ENCODE measurements at places on chromosomes 2 and 18. TPM values are rescaled to one million over a fixed set of nuclear protein-coding genes. Genes with fewer than 3 reads are reported as not detected.
A peak's percentile ranks its signal among the peaks of the same experiment; 100 is the strongest.

DNA sequence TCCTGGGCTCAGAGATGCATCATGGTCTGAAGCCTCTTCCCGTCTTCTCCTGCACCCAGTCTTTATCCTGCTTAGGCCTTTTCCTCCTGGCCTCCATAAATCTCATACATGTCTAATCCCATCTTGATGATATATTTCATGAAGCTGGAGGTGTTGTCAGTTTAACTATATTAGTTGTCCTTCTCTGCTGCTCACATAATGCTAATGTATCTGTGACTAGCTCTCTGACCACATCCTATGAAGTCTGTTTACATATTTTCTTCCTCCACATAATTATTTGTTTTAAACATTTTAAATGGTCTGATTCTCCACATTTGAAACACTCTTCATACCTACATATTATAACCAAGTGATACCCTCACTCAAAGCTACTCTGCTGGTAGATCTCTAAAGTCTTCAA lies 315.2 kb upstream of the RND3 start:
- H3K36me3 ChIP-seq: no peaks in the 10 kb centered on the region
- no peak overlapping the region for H3K4me3 ChIP-seq

DNA sequence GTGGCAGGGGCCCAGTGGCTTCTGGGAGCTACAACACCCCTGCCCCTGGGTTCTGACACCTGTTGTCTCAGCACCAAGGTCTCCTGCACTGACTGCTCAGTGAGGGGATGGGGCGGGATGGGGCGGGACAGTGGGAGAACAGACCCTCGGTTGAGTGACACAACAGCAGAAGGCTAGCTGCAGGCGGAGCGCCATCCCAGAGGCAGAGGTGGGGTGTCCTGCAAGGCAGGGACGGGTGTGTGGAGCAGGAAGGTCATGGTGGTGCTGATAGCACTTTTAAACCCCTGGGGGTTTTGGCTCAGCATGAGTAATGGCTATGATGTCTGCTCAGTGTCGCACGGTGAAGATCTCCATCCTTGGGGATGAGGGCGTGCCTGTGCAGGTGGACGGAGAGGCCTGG lies 105.1 kb downstream of the DGKD start:
- no peak overlapping the region for H3K4me3 ChIP-seq
- DNase-seq: no peak
- no peaks in the 10 kb centered on the region for H3K27me3 ChIP-seq
- no peak overlapping the region for H3K27ac ChIP-seq

GRCh38 chr2:98519156-98519555 lies 74.5 kb downstream of the INPP4A start:
- peaks cover 3% of the 10 kb centered on the region for H3K36me3 ChIP-seq
- no peak overlapping the region for H3K4me3 ChIP-seq
- no peaks in the 10 kb centered on the region for H3K27me3 ChIP-seq
- peak; percentile 50 for DNase-seq
- no peak overlapping the region for H3K27ac ChIP-seq

- no peaks in the 10 kb centered on the region for H3K27me3 ChIP-seq
- no peaks in the 10 kb centered on the region for H3K36me3 ChIP-seq
- H3K27ac ChIP-seq: no peak overlapping the region
Measured at GRCh38 chr2:179449010-179449409, 184.4 kb upstream of the SESTD1 start.

DNA sequence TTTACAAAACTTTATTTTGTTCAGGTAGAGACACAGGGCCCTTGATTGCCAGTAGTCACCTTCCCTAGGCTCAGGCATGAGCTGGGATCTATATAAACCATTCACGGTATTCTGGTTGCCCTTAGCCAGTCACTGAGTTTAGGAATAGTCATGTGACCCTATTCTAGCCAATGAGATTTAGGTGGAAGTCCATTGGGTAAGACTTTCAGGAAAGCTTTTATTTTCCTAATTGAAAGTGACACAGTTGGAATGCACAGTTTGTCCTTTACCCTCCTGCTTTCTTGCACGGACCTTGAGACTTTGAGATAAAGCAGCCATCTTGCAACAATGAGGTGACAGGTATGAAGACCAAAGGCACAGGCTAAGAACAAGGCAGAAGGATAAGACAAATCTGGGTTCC lies 21.5 kb downstream of the SLC4A5 start:
- no peak overlapping the region for H3K27ac ChIP-seq
- no peaks in the 10 kb centered on the region for H3K4me1 ChIP-seq
- H3K4me3 ChIP-seq: no peak overlapping the region

GRCh38 chr2:175008801-175009495 lies 3.8 kb upstream of the CHN1 start:
- no peak overlapping the region for H3K4me3 ChIP-seq
- H3K4me1 ChIP-seq: no peaks in the 10 kb centered on the region
- no peak overlapping the region for H3K27ac ChIP-seq
- no peak for DNase-seq
- peaks cover 24% of the 10 kb centered on the region for H3K27me3 ChIP-seq

DNA sequence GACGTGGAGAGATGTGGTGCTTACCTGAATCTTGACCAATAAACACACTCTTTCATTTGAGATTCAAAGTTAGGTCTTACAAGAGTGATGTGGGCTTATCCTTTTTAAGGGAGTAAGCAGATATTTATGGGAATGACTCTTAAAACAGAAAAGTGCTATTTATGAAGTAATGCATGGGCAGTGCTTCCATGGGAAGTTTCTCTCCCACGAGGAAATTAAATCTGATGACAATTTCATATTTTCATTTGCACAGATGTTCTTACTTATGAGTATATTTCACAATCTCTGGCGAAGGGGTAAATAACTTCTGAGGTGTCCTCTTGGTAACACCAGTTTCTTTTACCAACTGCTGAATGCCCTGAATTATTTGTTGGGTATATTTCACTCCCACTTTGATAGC lies 21.0 kb downstream of the PNPT1 start:
- no peaks in the 10 kb centered on the region for H3K27me3 ChIP-seq
- no peaks in the 10 kb centered on the region for H3K4me1 ChIP-seq
- no peak for DNase-seq
- H3K36me3 ChIP-seq: peaks cover 13% of the 10 kb centered on the region

DNA sequence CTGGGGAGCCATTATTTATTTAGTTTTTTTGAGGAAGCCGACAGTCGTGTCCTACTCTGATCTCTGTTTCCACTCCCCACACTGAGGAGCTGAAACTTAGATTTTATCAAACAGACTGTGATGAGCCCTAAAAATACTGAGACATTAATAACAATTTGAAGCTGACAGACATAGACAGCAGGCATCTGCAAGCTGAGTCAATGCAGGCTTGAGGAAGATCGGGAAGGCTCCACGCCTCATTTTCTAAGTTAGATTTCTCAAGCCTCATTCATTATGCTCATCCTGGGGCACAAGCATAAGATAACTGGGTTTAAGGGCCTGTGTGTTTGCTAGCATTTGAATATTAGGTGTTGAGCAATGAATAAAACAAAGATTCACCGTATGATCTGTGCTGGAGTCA lies 26.3 kb downstream of the EFR3B start:
- no peak overlapping the region for H3K27ac ChIP-seq
- no peaks in the 10 kb centered on the region for H3K36me3 ChIP-seq
- H3K27me3 ChIP-seq: peaks cover 4% of the 10 kb centered on the region
- no peak overlapping the region for H3K4me3 ChIP-seq

DNA sequence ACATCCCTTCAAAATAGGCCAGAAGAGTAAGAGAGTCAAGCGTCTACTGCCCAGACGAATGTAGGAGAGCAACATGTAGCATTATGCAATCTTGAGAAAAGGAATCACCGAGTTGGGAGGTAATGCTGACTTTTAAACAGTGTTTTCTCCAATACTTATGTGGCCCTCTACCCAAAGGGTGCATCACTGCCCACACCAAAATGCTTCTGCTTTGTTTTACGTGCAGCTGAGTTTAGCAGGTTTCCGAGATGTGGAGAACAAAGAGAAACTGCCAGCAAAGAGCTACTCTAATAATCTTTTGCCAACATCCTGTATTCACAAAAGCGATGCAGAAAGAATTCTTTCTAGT lies 63.4 kb upstream of the ZEB2 start:
- no peaks in the 10 kb centered on the region for H3K27me3 ChIP-seq
- no peak overlapping the region for H3K27ac ChIP-seq
- no peak overlapping the region for H3K4me3 ChIP-seq
- H3K36me3 ChIP-seq: no peaks in the 10 kb centered on the region
- DNase-seq: no peak

DNA sequence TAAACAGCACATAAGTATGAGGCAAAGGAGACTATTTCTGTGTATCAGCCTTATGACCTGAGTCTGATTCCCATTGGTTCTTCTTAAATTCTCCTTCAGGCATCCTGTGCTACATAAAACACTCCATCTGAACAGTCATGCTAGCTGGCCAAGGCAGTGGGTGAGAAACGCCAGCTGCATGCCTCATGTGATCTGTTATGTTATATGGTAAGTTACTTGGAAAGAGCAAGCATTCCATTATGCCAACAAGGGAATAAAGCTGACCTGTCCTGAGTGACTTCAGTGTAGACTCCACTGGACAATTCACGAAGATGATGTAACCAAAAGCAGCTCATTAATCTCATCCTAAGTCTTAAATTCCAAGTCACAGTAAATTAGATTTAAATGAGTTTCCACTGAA lies 216.5 kb upstream of the FN1 start:
- no peaks in the 10 kb centered on the region for H3K27me3 ChIP-seq
- H3K36me3 ChIP-seq: no peaks in the 10 kb centered on the region
- no peak overlapping the region for H3K4me3 ChIP-seq
- DNase-seq: peak; percentile 93
- peaks cover 10% of the 10 kb centered on the region for H3K4me1 ChIP-seq

DNA sequence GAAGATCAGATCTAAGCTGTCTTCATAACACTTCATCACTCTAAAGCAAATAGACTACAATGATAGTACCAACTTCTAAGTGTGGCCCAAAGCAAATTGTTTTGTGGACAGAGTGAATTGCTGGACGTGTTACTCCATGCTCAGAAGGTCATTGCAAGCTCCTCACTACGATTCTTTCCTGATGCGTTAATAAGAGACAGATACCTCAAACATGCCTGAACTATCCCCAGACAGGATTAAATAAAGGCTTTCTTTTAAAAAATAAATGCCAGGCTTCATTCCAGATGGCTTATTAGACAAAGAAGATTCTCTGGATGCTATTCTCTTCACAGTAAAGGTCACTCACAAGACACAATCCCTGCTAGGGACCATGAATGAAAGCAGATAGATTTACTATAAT lies 621.2 kb downstream of the DCDC2C start:
- DNase-seq: no peak
- no peaks in the 10 kb centered on the region for H3K4me1 ChIP-seq
- H3K27me3 ChIP-seq: no peaks in the 10 kb centered on the region
- no peak overlapping the region for H3K27ac ChIP-seq
- H3K36me3 ChIP-seq: no peaks in the 10 kb centered on the region

GRCh38 chr2:240589850-240590525 lies 3.5 kb downstream of the CAPN10 start:
- peaks cover 12% of the 10 kb centered on the region for H3K4me1 ChIP-seq
- DNase-seq: no peak
- peaks cover 23% of the 10 kb centered on the region for H3K36me3 ChIP-seq
- no peak overlapping the region for H3K4me3 ChIP-seq
- H3K27ac ChIP-seq: no peak overlapping the region
- no peaks in the 10 kb centered on the region for H3K27me3 ChIP-seq

- H3K27me3 ChIP-seq: no peaks in the 10 kb centered on the region
- peak overlapping the region; percentile 67 for H3K27ac ChIP-seq
- DNase-seq: no peak
- H3K36me3 ChIP-seq: no peaks in the 10 kb centered on the region
- H3K4me1 ChIP-seq: peaks cover 19% of the 10 kb centered on the region
- H3K4me3 ChIP-seq: no peak overlapping the region
Measured at GRCh38 chr2:32752952-32753351, 125.1 kb downstream of the TTC27 start.

- DNase-seq: no peak
- no peaks in the 10 kb centered on the region for H3K36me3 ChIP-seq
- no peak overlapping the region for H3K4me3 ChIP-seq
- no peaks in the 10 kb centered on the region for H3K4me1 ChIP-seq
- no peaks in the 10 kb centered on the region for H3K27me3 ChIP-seq
Measured at GRCh38 chr2:123035541-123035940, 989.5 kb upstream of the CNTNAP5 start.

DNA sequence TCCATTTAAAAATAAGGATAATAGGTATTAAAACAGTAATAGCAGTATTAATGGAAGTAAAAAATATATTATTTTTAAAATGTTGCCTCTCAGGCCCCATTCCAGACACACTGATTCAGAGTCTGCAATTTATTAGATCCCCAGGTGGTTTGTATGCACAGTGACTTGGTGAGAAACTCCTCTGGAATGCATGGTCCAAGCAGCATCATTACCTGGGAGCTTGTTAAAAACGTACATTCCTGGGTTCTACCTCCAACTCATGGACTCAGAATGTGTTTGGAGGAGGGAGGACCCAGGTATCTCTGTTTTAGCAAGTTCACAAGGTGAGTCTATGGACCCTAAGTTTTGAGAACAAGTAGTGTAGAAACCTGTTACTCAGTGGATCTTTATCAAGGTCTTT lies 95.6 kb downstream of the ITGA4 start:
- H3K36me3 ChIP-seq: no peaks in the 10 kb centered on the region
- H3K4me3 ChIP-seq: no peak overlapping the region
- no peaks in the 10 kb centered on the region for H3K27me3 ChIP-seq
- no peak overlapping the region for H3K27ac ChIP-seq
- DNase-seq: no peak

GRCh38 chr2:126766295-126766968 lies 110.5 kb downstream of the GYPC start:
- no peaks in the 10 kb centered on the region for H3K4me1 ChIP-seq
- no peak overlapping the region for H3K4me3 ChIP-seq
- no peaks in the 10 kb centered on the region for H3K27me3 ChIP-seq
- H3K27ac ChIP-seq: no peak overlapping the region
- DNase-seq: no peak

DNA sequence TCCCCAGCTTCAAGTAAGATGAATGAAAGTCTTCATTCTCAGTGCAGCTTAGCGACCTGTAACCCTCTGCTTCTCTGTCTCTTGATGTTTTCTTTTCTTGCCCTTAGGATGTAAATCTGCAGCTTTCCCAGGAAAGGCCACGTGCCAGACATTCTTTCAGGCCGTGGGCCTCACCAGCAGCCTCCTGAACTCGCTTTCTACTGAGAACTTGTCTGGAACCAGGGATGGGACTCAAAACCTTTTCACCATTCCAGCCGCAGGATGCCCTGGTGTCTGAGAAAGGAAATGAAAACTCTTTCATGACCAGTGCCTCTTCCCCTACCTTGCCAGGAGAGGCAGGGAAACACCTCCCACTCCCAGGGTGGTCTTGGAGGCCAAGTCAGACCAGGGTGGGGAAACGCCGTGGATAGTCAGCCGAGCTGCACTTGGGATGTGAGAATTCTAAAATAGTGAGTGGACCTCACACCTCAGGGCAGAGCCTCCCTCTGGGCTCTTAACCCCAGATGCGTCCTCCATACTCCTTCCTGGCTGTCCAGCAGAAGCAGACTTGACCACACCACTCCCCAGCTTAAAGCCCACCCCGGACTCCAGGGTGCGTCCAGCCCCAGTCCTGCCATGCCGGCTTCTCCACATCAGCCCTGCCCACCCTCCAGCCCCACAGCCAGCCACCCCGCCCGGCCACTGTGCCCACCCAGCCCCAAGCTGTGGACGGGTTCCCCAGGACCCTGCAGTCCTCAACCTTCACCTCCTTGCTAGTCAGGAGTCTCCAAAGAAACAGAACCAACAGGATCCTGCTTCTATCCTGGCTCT lies 115.5 kb downstream of the TWIST2 start:
- DNase-seq: peak; percentile 54
- no peak overlapping the region for H3K27ac ChIP-seq
- no peaks in the 10 kb centered on the region for H3K27me3 ChIP-seq
- H3K4me1 ChIP-seq: peaks cover 3% of the 10 kb centered on the region

The ALLC gene
- not detected for total RNA-seq

The SETBP1 gene
- total RNA-seq: 0.28 TPM

The GALNT3 gene
- 2.0 TPM for total RNA-seq

The SCYGR4 gene
- total RNA-seq: not detected

The RAB6C gene
- total RNA-seq: not detected

The TMEM131 gene
- total RNA-seq: 13.3 TPM

The AMMECR1L gene
- 14.0 TPM for total RNA-seq

The CRYGD gene
- total RNA-seq: not detected
